CD4-positive, alpha-beta T cell treated with Interleukin-4 for 1 hour (primary cell): ENCODE measurements at places on chromosomes 3 and 15.

GRCh38 chr3:55534876-55535275, 47.8 kb upstream of the WNT5A start:
- no peak for DNase-seq

DNA sequence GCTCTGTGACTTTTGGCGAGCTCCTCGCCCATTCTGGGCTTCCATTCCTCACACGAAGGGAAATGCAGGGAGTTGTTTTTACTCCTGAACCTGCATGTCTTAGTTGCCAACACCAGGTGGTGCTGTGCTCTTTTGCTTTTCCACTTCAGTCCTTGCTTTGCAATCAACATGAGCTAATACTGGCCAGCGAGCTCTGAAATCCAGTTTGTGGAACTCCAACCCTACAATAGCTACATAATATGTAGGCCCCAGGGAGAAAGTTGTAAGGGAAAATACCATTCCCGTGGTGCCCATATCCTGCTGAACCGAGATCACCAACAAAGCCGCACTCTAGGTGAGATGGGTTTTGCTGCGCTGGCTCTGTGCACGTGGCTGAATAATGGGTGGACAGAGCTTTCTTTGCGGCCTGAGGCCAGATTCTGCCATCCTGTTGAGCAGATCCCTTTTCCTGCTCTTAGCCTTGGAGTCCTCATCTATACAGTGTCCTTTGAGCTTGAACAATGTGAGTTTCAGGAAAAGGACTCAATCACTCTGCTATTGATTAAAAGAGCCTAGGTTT, 25.0 kb downstream of the LSM3 start:
- peak; percentile 42 for DNase-seq

DNA sequence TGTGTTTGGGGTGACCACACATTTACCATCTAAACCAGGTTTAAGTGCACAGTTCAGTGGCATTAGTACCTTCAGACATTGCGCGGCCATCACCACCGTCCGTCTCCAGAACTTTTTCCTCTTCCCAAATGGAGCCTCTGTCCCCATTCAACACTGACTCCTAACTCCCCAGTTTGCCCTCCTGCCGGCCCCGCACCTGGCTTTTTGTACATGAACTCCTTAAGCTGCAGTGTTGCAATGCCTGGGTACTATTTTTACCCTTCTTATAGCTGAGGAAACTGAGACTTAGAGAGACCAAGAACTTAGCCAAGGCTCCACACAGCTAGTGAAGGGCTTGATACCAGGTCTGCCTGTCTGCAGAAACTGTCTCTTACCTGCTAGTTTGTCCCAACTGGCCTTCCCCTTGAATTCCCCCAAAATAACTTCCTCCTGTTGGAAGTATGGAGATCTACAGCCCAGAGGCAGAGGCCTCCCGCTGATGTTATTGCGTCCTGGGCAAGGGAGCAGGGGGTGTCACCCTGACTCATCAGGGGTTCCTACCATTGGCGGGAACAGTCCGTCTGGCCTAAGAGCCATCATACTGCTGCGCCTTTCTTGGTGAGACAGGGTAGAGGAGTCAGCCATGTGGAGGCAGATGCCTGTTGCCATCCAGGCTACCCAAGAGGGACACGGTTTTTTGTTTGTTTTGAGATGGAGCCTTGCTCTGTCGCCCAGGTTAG, 65.6 kb downstream of the GRIP2 start:
- DNase-seq, result no peak

DNA sequence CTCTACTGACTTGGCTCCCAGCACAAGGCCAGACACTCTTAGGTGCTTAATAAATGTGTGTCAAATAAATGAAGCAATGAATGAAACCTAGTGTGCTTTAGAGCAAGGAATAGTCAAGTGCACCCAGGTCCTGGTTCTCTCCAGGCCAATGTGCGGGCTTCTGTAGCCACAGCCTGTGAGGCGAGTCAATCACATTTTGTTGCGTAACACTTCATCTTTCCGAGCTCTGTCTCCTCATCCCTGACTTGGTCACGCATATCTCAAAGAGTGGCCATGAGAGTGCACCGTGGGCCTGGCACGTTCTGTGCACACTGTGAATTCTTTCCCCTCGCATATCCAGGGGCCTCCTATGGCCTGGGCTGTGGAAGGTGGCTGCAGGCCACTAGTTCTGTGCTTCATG, 11.4 kb upstream of the SH3GL3 start:
- DNase-seq, result no peak

GRCh38 chr3:119759962-119760361, 21.9 kb upstream of the NR1I2 start:
- no peak for DNase-seq

DNA sequence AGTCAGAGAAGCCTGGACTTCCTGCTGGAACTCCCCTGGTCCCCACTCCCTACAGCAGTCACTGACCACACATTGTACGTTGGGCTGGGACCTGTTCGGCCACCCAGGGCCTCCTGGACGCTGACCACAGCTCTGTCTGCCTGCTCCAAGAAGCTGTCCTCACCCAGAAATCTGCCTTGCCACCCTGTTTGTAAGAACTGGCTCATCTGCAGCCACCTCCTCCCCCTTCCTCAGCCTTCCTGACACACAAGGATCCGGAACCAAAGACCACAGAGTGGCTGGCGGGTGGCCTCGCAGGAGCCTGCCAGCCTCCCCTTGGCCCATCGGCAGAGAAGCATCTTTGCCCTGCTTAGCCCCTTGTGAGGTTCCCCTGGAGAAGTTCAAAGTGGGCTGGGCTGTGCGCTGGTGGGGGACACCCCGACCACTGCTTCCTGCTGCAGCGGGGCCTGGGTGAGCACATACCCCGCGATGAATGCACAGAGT, 91.9 kb downstream of the PCSK6 start:
- no peak for DNase-seq

- no peak for DNase-seq
Observed at GRCh38 chr3:131608296-131608695, 105.5 kb upstream of the MRPL3 start.

- no peak for DNase-seq
Observed at GRCh38 chr3:194401346-194401745, 2.3 kb upstream of the GP5 start.

DNA sequence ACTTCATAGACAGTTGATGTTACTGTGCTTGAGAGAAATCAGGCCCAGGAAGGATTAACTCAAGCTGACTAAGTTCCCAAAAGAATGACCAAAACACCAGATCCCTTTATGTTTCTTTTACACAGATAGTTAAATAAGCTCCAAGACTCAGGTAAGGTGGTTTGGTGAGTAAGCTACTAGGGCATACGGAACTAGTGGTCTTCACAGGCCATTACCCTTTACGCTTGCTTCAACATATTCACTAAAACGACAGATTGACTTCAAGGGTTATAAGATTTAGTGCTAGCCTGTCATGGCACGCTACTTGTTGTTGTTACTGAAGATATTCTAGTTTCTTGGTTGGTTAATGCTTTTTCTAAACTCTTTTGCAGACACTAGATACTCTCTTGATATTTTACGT, 369.3 kb downstream of the LPP start:
- no peak for DNase-seq

GRCh38 chr3:137796993-137797392, 32.9 kb downstream of the SOX14 start:
- DNase-seq, result no peak

DNA sequence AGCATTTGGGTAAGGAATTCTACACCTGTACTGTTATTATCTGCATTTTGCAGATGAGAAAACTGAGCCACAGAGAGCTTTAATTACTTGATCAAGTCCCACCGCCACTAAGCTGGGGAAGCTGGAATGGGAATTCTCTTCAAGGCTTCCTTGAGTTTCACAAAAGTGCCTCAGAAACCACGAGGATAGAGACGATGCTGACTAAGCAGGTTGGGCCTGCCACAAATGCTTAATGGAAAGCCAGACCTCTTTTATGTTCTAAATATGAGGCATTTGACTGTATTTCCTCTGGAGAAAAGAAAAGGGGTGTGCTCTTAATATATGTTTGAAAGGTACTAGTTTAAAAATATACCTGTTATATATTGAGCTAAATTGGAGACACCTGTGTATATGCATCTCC, 34.7 kb downstream of the ADAMTS9 start:
- no peak for DNase-seq

GRCh38 chr15:36932070-36932469, 168.3 kb downstream of the MEIS2 start:
- DNase-seq, result no peak

DNA sequence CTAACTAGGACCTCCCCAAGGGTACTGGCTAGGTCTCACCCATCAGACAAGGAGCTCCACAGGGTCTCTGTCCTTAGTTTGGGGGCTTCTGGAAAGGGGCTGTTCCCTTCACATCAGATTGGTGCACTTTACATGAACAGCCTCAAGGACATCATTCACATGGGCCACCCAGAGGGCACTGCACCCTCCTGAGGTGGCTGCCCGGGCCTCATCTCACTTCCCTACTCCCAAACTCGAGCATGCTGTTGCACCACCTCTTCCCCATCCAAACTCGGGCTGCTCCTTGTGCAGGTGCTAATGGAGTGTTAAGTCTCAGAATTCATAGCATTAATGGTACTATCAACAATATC, 48.1 kb downstream of the RAB11A start:
- no peak for DNase-seq

DNA sequence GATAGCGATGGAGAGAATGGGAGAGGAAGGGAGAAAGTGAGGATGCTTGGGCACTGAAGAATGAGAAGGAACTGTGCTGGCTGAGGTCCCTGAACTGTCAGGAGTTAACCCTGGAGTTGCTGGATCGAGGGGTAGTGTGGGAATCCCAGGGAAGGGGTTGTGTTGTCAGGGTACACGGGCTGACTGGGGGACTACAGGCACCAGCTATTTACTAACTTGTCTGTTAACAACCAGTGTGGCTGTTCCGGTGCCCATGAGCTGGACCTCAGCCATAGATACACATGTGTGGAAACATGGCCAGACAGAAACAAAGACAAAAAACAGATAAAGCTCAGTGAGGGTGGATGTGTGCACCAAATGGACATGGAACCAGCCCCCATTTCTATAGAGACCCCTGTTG, 55.1 kb downstream of the GASK1A start:
- no peak for DNase-seq

DNA sequence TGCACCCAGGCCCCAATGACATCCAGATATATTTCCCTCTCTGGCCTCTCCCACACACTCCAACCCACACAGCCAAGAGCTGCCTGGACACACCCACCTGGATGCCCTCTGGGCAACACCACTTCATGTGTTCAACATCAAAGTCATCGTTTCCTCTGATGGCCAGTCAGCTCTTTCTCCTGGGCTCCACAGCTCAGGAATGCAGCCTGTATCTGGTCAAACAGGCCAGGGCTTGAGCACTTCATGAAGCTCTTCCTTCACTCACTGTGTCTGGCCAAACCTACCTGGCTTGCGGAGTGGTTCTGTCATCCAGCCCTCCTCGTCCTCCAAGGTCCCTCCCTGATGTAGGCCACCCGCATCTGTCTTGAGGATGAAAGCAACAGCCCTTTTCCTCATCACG, 35.8 kb upstream of the SLC6A11 start:
- DNase-seq, result no peak

DNA sequence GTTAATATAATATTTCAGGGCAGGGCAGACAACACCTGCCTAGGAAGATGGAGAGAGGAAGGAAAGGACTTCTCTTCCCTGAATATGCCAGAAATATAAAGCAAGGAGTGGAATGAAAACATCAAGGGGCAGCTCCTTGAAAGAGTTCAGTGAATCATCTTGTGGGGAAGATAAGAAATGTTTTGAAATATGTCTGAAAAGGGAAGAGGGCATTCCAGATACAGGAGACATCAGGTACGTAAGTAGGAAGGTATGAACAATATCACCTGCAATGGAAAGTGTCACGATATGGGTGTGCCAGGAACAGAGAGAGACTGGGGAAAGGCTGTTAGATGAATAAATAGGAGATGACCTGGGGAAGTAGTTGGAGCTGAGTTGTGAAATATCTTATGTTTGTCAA, 75.8 kb upstream of the WDR72 start:
- no peak for DNase-seq

GRCh38 chr3:9403463-9403862, 6.0 kb downstream of the SETD5 start:
- DNase-seq, result no peak

DNA sequence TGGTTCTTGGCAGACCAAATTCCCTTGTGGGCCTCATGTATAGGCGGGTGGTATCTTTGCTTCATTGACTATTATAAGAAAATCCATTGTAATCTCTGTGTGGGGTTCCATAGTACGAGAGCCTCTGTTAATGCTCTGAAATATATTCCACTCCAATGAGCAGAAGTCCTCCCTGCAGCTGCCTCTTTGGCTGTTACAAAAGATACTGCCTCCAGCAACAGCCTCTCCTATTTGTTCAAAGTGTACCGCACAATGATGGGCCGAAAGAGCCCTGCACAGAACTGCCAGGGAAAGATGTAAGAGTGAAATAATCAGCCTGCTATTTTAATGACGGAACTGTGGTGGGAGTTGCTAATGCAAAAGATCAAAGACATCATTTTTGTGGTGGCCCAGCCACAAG, 48.9 kb downstream of the GRK7 start:
- no peak for DNase-seq

DNA sequence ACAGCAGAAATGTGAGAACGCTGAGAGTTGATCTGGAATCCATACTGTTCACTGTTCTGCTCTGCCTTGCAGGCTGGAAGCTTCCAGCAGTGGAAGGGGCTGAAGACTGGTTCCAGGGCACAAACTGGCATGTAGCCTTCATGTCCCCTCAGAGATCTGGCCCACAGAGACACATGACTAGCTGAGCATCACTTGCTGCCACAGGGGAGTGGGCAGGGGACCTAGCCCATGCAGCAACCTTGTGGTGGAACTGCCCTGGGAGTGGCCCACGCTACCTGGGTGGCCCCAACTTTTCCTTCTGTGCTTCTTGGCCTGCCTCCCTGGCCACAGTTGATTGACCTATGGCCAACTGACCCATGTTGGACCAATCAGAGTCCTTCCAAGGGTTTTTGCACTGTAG, 98.1 kb downstream of the TPRA1 start:
- no peak for DNase-seq

DNA sequence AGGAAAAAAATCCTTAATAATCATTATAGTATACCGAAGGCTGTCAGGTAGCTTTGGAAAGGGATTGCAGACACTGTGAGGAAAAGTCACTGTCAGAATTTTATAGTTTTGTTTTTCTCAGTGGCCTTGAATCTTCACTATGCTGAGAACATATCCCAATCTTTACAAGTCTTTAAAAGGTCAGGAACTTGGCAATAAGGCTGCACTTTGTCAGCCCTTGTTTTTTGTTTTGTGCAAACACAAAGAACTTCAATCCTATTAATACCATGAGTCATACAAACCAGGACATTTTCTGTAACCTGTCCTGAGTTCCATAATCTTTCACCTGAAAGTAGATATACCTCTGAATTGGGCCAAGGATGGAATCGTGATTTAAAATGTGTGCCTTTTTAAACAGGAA, 45.6 kb upstream of the PIK3R4 start:
- no peak for DNase-seq

GRCh38 chr15:101351736-101352135, 56.7 kb upstream of the SNRPA1 start:
- no peak for DNase-seq

DNA sequence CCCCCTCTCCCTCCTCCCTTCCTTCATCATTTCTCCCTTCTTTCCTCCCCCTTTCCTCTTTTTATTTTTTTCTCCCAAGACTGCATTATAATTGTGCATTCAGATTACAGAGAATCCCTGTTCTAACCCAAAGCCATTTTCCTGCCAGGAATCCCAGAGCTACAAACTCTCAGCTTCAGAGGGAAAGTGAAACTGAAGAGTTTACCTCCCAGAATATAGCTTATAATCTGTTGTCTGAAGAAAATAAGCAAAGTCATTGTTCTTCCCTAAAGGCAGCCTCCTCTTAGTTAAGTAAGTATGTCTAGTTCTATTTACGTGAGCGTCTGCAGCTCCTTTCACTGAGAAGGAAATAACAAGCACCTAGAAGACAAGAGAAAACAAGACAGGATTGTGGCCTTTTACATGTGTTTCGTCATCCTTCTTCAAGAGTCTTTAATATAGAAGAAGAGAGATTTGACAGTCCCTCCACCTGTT, 97.2 kb downstream of the CHST2 start:
- no peak for DNase-seq
